ENCODE measurements at places on chromosomes 11 and 22.

DNA sequence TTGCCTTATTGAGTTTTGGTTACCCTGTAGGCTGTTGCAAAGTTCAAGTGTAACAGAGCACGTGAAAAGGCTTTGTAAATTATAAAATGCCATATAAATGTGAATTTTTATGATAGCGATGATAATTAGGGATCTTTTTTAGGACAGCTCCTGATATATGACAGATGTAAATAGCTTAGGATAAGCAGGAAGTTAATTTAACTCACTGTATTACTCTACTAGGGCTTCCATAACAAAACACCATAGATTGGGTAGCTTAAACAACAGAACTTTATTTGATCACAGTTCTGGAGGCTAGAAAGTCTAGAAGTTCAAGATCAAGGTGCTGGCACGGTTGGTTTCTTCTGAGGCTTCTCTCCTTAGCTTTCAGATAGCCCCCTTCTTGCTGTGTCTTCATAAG lies 17.0 kb upstream of the PDE3B start:
- no peak for DNase-seq

GRCh38 chr22:39359659-39360195 lies 9.9 kb downstream of the SYNGR1 start:
- no peak for DNase-seq

GRCh38 chr22:29145321-29146072 lies 60.2 kb upstream of the EMID1 start:
- no peak for DNase-seq

DNA sequence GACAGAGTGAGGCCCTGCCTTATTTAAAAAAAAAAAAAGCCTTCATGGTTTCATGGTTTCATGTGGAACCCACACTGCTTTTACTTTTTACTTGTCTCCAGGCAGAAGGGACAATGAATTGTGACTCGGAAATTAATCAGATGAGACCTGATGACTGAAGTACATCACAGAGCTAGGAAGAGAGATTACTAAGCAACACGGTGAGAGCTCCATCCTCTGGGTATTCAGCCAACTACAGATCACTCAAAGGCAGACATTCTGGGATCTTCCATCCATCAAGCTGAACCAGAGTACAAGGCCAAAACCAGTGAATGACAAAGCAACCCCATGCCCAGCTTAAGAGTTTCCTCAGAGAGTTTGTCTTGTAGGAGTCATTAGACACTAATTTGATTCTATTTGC lies 433.2 kb downstream of the SOX6 start:
- no peak for DNase-seq

GRCh38 chr11:44791316-44791925 lies 64.7 kb downstream of the TSPAN18 start:
- DNase-seq: no peak
